Stimulated activated CD4-positive, alpha-beta T cell treated with anti-CD3 and anti-CD28 coated beads, TNF-alpha, amount 100 ng/mL, for 48 hours (primary cell): ENCODE measurements at places on chromosomes 4 and X.

- peak; percentile 1 for DNase-seq
Observed at GRCh38 chrX:43559644-43560043, 96.5 kb upstream of the MAOA start.

DNA sequence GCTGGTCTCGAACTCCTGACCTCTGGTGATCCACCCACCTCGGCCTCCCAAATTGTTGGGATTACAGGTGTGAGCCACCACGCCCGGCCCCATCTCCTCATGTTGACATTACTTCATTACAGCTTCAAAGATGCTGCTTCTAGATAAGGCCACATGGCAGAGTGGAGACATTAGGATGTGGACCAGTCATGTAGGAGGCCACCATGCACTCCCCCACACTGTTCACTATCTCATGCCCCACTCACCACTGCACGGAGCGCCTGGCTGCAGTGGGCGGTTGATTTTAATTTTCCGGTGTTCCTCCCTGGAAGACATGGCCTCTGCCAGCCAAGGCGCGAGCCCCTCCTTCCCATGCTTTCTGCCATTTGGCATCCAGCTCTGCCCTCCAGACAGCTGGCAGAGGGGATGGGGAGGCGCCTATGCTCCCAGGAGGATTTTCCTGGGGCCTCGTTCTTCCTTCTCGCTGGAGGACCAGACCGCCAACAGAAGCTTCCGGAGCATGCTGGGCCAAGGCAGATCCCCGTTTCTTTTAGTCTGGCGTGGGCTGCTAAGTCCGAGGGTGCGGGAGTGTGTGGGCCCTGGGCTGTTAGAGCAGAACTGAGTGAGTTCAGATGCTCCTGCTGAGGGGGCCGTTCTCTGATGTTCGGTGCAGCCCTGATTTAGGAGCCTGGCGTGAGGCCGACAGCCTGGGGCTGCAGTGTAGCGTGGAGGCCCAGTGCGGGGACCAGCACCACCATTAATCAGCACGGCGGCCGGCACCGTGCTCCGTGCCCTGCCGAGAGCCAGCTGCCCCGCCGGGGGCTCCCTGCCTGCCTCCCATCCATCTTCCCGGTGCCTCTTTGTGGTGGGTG is 93.1 kb downstream of the SORCS2 start:
- no peak for DNase-seq

- no peak for DNase-seq
Observed at GRCh38 chrX:150465326-150465725, 102.2 kb downstream of the MAMLD1 start.

DNA sequence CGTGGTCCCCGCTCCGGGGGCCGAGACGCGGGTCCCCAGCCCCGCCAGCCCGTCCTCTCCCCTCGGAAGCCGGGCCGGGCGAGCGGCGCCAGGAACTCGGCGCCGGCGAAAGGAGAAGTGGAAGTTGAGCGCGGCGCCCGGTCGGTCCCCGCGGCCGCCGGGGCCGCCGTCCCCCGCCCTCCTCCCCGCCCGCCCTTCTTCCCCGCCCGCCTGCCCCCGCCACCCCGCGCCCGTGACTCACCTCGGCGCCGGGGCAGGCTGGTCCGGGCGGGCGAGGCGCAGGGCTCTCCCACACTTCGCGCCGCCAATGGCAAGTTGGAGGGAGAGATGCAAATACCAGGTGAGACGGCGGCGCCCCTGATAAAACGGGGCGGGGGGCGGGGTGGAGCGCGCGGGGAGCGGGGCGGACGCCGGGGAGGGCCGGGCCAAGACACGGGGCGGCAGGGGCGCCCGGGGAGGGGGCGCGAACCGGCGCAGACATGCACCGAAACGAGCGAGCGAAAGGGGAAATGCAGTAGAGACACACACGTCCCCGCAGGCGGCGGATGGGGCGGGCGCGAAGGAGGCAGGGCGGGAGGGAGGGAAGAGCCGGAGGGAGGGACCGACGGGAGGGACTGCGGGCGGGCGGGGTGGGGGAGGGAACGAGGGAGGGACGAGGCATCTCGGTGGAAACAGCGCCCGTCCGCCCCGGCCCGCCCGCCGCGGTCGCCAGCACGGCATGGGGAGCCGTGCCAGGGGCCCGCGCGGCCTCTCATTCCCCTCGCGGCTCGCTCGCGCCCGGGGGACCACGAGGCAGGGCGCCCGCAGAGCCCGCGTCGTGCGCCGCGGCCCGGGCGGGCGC is at the start of gene ELF4:
TSS of gene ELF4 (minus strand) at position 119 of the 841 bp plus-strand sequence. CDS start 29,167 bp downstream, outside the sequence.
- DNase-seq: no peak

DNA sequence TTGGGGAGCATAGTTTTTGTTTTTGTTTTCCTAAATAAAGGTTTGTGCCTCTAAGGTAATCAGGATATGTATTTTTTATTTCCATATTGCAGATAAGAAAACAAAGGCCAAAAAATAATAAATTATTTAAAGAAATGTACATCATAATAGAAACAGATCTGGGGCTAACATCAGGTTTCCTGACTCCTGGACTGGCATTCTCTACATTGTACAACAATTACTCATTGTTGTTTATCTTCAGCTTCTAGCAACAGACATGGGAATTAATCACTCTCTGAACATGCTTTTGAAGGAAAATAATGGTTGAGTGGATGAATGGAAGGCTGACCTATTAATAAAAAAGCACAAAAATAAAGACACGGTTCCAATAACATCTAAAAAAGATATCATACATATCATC is 146.2 kb downstream of the KCNIP4 start:
- no peak for DNase-seq

GRCh38 chr4:57156242-57156990 is 46.2 kb upstream of the IGFBP7 start:
- DNase-seq: no peak

- no peak for DNase-seq
Observed at GRCh38 chr4:76998251-76998901, 48.8 kb downstream of the SEPTIN11 start.

DNA sequence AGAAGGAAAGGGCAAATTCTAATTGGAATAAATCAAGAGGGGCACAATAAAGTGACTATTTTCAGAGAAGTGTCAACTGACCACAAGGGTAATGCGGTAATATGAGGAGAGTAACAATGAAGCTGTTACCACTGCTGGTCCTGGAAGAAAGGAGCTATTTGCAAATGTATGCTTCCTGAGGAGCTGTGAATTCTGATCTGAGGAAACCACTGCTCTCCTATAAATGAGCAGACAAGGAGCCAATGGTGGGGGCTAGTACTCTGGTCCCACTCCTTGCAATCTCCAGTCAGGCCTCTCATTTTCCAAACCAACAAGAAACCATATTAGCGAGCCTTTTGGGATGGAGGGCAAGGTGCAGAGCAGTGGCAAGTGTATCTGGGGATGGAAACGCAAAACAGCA is 770.2 kb downstream of the FSTL5 start:
- no peak for DNase-seq

DNA sequence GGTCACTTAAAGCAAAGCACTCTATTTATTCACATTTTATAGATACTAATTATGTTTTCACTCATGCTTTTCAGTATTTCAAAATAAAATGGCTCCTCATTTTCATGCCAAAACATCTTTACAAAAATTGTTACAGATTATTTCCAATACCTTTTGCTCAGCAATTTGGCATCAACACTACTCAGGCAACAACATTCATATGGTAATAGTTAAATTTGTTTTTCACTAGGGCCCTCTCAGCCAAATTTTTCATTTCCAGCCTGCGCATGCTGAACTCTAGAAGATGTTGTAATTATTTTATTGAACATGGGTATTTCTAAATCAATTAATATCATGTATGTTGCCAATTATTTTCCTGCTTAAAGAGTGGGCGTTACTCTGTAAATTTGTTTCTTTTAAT is 225.6 kb downstream of the ANTXR2 start:
- DNase-seq: no peak

GRCh38 chr4:1315836-1316536 is 26.3 kb downstream of the MAEA start:
- DNase-seq: no peak

DNA sequence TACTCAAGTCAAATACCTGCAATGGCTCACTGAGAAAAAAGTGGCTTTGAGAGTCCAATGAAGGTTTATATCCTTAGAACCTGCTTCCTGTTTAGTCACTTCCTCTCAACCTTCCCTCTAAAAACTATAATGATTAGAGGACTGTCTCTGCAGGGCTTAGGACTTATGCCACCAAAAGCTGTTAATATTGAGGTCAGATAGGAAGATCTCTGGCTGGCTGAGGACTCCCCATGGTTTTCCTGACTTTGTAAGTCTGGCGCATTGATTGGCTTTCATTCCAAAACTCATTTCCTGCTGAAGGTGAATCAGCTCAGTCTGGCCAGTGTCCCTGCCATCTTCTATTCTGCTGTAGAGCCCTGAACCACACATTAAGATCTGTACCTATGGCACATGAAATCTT is 140.9 kb upstream of the ANK2 start:
- no peak for DNase-seq

GRCh38 chr4:10740891-10741620 is 56.5 kb upstream of the CLNK start:
- no peak for DNase-seq

GRCh38 chr4:76235407-76235806 is 16.1 kb upstream of the FAM47E start:
- no peak for DNase-seq

DNA sequence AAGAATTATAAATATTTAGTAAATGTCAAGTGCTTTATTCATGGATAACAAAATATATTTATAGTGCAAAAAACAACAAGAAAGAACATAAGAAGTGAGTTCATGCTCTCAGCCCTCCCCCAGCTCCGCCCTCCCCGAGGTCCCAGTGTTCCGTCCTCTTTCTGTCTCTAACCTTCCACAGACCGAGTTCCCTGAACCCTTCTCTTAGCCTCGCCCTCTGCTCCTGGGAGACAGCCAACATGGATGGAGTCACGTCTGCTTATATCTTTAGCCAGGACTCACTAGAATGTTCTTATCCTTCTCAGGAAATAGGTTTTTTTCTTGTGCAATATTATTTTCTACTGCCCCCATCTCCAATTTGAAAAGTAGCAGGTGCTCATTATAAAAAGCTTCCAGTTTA is 40.1 kb upstream of the HELT start:
- no peak for DNase-seq

- no peak for DNase-seq
Observed at GRCh38 chrX:147953976-147954375, 27.2 kb upstream of the FMR1NB start.

GRCh38 chr4:13530823-13531624 is 13.3 kb downstream of the NKX3-2 start:
- no peak for DNase-seq

DNA sequence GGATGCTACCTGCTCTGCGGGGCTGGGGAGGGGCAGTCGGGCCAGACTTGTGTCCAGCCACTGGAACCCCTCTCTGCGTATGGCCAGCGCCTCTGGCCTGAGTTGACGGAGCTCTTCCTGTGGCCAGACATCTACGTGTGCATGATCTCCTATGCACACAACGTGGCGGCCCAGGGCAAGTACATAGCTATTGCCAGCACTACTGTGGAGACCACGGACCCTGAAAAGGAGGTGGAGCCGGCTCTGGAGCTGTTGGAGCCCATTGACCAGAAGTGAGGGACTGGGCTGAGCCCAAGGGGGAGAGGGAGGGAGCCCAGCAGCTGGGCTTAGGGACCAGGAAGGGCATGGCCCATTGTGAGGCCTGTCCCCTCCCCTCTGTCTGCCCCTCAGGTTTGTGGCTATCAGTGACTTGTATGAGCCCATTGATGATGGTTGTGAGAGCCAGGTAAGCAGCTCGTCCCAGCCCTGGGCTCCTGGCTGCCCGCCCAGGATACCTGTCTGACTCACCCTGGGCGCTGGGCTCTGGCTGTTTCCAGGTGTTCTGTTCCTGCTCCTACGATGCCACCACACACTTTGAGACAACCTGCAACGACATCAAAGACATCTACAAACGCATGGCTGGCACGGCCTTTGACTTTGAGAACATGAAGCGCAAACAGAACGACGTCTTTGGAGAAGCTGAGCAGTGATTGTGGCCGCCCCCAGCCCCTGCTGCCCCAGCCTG is 1.8 kb upstream of the FAM50A start:
- no peak for DNase-seq

GRCh38 chr4:7487998-7488671 is 53.4 kb upstream of the PSAPL1 start:
- no peak for DNase-seq

DNA sequence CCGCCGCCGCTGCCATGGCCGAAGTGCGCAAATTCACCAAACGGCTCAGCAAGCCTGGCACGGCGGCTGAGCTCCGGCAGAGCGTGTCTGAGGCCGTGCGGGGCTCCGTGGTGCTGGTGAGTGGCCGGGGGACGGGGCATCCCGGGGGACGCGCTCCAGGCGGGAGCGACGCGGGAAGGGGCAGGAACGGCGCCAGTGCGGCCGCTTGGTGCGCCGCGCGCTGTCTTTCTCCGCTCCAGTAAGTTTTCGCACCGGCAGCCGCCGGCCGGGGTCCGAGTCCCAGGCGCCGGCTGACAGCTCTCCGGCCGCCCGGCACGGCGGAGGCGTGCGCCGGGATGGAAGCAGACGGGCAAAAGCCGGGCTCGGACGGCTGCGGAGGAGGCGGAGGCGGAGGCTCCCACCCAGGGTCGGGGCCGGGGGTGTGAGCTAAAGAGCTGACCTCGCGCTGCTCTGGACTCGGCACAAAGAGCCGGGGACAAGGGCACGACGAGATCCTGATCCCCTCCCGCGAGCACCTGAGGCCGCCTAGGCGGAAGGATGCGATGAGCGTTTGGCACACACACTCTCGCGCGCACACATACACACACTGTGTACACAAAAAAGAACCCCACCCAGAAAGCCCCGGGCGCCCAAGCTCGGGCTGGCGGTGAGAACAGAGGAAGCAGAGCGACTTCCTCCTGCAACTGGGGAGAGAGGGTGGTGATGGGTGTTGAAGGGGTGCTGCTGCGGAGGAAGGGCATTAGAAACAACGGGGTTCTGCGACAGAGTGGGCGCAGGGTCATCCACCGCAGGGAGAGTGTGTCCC is 545 bp downstream of the DOCK11 start:
- DNase-seq: peak; percentile 52

GRCh38 chr4:128564081-128564630 is 245.3 kb upstream of the JADE1 start:
- DNase-seq: no peak

- no peak for DNase-seq
Observed at GRCh38 chr4:6527259-6527658, 47.7 kb upstream of the MAN2B2 start.

DNA sequence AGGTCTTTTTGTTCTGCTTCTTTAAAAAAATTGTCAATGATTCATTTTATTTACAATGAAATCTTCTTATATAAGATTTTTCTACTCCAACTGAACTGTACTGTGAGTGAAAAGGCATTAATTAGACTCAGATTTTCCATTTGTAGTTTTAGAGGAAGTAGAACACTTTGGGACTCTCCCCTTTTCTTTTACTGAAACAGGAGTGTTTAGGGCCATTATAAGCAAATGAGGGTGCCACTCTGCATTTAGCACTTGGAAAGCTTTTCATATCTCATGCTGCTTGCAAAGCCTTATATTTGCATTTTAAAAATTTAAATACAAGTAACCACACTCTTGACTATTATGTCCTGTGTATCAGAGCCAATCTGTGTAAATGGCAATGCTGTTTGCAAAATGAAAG is 584.3 kb downstream of the KLHL13 start:
- DNase-seq: no peak

GRCh38 chr4:48225368-48226141 is 44.1 kb downstream of the TEC start:
- no peak for DNase-seq

- no peak for DNase-seq
Observed at GRCh38 chr4:46254788-46255187, 130.9 kb upstream of the GABRG1 start.

- no peak for DNase-seq
Observed at GRCh38 chrX:149987613-149988012, 49.3 kb upstream of the EOLA2 start.
